ENCODE measurements at places on chromosomes 7 and 10.

DNA sequence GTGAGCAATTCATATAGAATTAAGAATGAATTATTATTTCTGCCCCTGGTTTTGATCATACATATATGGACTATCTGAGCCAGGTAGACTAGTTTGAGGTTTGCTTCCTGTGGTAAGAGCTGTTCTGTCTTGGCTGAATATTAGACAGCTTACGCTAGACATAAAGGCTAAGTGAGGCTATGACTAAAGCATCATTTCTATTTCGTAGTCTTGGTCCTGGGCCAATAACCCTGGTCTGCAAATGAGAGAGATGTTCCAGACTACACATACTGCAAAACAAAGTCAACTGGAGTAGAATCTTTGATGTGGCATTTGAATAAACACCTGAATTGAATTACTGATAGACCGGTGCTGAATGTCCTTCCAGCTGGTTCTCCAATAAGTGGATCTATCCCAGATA lies 40.8 kb upstream of the CACNB2 start:
- no peak for DNase-seq

- no peak for DNase-seq
Measured at GRCh38 chr7:51016546-51016945, 233.8 kb upstream of the GRB10 start.

- DNase-seq, result no peak
Measured at GRCh38 chr7:100696123-100696521, 2.1 kb upstream of the GIGYF1 start.

- DNase-seq, result peak; percentile 82
Measured at GRCh38 chr7:105838627-105839231, 37.7 kb downstream of the ATXN7L1 start.

DNA sequence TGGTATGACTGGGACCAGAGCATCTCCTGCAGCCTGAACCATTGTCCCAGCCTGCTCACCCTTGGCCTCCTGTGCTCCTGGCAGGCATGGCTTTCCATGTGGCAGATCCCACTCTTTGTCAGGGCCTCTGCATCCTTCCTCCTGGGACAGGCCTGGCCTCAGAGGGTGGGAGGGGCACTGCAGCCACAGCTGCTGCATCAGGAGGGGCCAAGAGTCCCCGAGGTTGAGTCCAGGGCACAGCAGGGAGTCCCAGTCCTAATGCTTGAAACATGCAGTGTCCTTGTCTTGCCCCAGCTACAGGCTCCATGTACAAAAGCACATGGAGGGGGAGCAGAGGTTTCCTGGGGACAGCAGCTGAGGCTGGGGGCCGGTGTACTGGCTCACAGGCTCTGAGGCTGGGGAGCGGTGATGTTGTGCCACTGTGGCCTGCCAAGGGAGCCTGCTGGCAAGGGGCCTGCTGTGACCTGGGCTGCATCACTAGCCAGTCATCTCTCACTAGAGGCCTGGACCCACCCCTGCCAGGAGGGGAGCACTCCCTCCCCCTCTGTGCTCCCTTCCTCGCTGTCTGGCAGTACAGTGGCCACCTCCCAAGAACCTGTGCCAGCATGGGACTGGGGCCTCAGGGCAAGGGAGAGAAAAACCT lies 144.8 kb downstream of the ZNF248 start:
- no peak for DNase-seq

- DNase-seq, result no peak
Measured at GRCh38 chr10:102406815-102407214, 11.3 kb downstream of the NFKB2 start.

GRCh38 chr10:92552310-92552709 lies 21.6 kb downstream of the IDE start:
- DNase-seq, result no peak

GRCh38 chr10:114810926-114811325 lies 10.7 kb upstream of the FHIP2A start:
- DNase-seq, result no peak

DNA sequence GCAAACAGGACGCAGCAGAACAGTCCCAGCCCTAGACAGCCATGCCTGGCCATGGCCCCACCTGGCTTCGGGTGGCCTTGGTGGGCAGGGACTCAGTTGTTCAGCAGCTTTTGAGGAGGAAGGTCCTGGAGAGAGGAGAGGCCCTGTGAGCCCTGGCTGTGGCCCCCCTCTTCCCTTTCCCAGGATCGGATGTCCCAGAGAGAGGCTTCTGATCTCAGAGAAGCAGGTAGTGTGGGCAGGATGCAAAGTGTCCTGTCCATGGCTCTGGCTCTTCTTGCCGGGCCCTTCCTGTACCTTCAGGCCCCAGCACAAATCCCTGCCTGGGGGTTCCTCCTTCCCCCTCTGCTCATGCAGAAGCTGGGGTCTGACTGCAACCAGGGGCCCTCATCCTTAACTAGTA lies 1.6 kb downstream of the PRRT4 start:
- no peak for DNase-seq

- no peak for DNase-seq
Measured at GRCh38 chr10:76911184-76911583, 726.4 kb downstream of the KCNMA1 start.

- DNase-seq, result no peak
Measured at GRCh38 chr10:48509974-48510692, 94.7 kb downstream of the ARHGAP22 start.

GRCh38 chr7:54932818-54933543 lies 85.8 kb upstream of the EGFR start:
- peak; percentile 88 for DNase-seq

- DNase-seq, result peak; percentile 67
Measured at GRCh38 chr10:76998451-76998850, 639.2 kb downstream of the KCNMA1 start.

DNA sequence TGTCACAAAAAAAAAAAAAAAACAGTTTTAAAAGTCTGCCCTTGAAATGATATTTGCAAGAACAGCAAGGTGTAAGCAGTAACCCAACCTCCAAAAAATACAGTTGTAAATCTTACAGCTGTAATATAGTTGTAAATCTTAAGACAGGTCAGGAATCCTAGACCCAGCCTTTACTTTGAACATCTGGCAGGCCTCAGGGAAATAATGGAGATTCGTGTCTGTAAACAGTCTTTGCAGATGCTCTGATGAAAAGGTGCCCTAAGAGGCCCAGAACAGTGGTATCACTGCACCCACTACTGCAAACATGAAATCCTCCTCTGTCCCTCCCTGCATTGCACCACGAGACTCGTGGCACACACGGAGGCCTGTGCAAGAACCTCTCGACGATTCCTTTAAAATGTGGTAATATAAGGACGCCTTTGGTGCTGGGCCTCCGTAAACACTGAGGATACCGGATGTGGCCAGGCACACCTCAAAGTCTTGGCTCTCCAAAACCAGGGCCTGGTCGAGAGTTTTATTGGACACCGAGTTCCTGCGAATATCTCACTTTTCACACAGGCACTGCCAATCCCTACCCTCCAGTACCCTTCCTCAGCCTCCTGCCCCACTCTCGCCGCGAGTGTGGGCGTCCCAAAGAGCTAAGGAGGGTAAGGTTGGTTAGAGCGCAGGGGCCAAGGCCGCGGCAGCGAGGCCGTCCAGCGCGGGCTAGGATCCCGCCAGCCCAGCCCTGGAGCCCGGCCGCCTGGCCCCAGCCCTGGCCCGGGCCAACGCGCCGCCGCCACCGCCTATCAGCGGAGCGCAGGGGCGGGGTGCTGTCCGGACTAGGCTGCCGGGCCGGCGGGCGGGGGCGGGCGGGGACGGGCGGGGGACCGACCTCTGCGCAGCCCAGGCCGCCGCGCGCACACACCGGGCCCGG lies at the start of gene REEP3:
Gene REEP3 (plus strand): TSS at position 902 of the 916 bp plus-strand sequence. CDS start 145 bp downstream, outside the sequence.
- DNase-seq, result no peak

DNA sequence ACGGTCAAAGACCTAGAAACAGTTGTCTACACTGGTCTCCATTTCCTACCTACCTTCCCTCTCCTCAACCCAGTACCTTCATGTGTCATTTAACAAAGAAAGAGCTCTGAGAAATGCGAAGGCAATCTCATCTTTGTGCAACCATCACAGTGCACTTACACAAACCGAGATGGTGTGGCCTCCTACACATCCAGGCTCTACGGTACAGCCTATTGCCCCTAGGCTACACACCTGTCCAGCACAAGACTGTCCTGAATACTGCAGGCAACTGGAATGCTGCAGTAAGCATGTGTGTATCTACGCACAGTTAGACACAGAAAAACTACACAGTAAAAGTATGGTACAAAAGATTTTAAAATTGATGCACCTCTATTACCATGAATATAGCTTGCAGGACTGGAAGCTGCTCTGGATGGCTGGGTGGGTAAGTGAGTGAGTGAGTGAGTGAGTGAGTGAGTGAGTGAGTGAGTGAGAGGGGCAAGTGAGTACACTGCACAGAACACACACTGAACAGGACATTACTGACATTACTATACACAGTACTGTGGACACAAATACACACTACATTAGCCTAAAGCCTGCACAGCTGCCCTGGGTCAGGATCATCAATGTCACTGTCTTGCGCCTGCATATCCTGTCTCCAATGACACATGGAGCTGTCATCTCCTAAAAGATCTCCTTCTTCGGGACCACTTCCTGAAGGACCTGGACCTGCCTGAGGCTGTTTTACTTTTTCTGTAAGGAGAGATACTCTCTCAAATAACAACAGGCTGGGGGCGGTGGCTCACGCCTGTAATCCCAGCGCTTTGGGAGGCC lies 18.5 kb downstream of the ITGB1 start:
- no peak for DNase-seq

DNA sequence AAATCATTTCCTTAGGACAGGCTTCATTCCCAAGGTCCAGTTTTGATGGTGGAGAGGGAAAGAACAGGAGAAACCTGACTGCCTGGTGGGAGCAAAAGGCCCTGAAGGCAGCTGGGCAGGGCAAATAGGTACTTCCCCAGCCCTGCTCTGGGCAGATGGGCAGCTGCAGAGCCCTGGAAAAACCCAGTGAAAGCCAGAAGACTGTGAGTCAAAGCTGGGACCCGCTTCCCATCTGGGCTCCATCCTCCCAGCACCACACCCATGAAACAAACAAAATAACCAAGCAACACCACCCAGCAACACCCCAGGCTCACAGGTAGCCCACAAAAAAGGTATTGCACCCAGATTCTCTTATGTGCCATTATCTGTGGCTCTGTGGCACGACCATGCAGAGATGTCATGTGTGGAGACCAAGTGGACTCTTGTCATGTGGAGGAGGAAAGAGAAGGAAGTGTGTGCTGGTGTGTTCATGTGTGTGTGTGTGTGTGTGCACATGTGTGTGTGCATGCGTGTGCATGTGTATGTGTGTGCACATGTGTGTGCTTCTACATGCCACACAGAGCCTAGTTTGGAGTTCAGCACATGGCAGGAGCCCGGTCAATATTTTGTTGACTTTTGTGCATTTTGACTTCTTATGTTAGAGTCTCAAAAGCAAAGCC lies 9.8 kb downstream of the CLRN3 start:
- DNase-seq, result no peak

DNA sequence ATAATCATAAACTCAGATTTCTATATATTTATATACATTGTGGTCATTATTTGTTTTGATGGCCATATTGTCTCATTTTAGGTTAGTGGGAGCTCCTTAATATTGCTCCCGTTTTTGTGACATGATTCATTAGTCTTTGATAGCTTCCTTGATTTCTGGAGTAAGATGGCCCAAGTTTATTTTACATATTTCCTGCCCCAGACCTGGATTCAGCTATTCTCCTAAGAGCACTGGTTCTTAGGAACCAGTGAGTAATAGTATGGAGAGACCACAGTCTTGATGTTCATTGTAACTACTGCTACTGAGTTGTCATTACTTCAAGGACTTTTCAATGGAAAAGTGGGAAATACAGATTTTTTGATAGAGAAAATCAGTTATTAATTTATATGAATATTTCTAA lies 6.0 kb downstream of the TFPI2 start:
- DNase-seq, result no peak

- DNase-seq, result no peak
Measured at GRCh38 chr7:102122026-102122425, 164.6 kb upstream of the SH2B2 start.

Data from NCI-H1105 (cell line).